ENCODE measurements at places on chromosomes 4 and X.
A peak's percentile ranks its signal among the peaks of the same experiment; 100 is the strongest.

GRCh38 chr4:102817613-102818268 is 9.6 kb downstream of the UBE2D3 start:
- no peak for DNase-seq

- DNase-seq, result peak; percentile 14
Measured at GRCh38 chrX:23554304-23554703, 113.0 kb upstream of the PRDX4 start.

- DNase-seq, result no peak
Measured at GRCh38 chrX:49106930-49107329, 16.6 kb downstream of the GPKOW start.

DNA sequence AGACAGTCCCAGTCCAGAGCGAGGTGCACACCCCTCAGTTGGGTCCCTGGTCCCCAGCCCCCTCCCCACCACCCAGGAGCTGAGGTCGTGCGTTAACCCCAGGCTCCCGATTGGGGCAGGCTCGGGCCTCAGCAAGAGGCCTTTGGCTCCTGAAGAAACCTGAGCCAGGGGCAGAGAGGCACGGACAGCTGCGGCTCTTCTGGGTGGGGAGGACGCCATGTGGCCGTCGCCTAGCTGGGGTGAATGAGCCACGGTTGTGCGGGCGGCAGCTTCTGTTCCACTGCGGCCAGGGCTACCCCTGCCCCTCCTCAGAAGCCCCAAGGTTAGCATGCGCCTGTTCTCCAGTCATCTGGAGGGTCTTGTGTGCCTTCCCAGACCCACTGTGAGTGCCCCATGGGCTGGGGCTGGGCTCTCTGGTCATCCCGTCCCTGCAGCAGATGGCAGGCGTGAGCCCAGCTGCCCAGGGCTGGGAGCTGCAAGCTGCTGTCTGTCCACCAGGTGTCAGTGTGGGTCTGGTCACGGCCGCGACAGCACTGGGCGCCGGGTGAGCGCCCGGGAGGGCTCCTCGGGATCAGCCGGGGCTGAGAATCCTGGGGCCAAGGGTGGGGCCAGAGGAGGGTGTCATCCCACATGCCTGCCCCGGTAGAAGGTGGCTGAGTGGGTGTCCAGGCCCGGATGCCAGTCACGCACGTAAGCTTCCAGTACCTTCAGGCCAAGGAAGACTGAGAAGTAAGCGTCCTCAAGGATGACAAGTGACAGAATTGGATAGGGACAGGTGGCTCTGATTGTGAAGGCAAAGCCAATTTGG is 21.9 kb downstream of the ATP2B3 start:
- peak; percentile 81 for DNase-seq

DNA sequence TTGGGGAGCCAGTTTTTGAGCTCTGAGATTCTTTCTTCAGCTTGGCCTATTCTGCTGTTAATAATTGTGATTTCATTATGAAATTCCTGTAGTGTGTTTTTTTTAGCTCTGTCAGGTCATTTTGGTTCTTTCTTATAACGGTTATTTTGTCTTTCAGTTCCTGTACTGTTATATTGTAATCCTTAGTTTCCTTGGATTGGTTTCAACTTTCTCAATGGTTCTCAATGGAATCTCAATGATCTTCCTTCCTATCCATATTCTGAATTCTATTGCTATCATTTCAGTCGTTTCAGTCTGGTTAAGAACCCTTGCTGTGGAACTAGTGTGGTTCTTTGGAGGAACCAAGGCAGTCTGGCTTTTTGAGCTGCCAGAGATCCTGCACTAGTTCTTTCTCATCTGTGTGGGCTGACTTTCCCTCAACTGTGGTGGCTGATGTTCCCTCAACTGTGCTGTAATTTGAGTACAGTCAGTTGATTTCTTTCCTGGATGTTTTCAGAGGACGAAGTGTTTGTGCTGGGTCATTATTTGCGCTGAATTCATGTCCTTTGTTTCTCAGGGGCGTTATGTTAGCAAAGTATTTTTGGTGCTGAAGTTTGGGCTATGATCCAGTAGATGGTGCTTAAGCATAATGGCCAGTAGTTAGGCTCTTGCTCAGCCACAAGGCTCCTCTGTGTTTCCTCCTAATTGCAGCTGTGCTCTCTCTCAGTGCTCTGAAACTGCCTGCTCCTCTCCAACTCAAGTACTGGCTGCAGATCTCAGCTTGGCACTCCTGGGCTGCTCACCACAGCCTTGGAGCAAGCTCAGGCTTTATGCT is 27.5 kb downstream of the ENPEP start:
- DNase-seq, result no peak

- no peak for DNase-seq
Measured at GRCh38 chr4:43014256-43014655, 121.7 kb downstream of the GRXCR1 start.

DNA sequence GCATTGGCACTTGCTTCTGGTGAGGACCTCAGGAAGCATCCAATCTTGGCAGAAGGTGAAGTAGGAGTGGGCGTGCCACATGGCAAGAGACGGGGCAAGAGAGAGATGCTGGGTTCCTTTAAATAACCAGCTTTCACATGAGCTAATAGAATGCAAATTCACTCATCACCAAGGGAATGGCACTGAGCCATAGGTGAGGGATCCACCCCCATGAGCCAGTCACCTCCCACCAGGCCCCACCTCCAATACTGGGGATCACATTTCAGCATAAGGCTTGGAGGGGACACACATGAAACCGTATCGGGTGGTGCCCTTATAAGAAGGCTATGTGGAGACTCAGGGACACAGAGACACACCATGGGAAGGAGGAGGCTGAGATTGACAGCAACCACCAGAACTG is 140.0 kb upstream of the MSX1 start:
- DNase-seq, result no peak

DNA sequence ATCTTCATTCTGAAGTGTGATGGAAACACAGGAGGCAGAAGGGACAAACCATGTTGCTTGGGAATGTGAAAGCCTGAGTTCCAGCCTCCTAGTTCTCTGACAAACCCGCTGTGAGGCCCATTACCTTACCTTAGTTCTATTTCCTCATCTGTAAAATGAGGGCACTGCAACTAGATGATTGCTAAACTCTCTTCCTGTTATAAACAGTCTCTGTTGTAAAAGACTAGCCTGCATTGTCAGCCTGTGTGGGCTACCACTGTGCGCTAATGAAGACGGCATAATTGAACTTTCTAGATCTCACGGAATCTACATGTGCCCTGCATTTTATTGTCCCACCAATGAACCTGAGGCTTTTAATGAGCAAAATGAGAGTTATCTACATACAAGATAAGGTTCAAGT is 147.2 kb downstream of the AFF2 start:
- DNase-seq, result no peak

DNA sequence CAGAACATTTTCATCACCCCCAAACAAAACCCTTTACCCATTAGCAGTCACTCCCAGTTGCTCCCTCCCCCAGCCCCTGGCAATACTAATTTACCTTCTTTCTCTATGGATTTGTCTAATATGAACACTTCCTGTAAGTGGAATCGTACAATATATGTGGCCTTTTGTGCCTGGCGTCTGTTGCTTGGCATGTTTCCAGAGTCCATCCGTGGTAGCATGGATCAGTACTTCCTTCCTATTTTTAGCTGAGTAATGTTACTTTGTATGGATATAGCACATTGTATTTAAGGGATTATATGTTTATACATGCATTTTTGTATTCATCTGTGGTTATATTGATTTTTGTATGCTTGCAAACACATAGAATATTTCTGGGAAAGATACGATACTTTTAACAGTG is 48.2 kb downstream of the PPEF1 start:
- no peak for DNase-seq

GRCh38 chr4:1972414-1972813 is 36.4 kb downstream of the NELFA start:
- DNase-seq, result no peak

GRCh38 chr4:101254776-101255175 is 92.5 kb downstream of the PPP3CA start:
- DNase-seq, result no peak
